ENCODE measurements at places on chromosomes 12 and 14. TPM values are rescaled to one million over a fixed set of nuclear protein-coding genes. Genes with fewer than 3 reads are reported as not detected.

GRCh38 chr12:65967696-65968095 lies 143.4 kb downstream of the HMGA2 start:
- no peak for DNase-seq

DNA sequence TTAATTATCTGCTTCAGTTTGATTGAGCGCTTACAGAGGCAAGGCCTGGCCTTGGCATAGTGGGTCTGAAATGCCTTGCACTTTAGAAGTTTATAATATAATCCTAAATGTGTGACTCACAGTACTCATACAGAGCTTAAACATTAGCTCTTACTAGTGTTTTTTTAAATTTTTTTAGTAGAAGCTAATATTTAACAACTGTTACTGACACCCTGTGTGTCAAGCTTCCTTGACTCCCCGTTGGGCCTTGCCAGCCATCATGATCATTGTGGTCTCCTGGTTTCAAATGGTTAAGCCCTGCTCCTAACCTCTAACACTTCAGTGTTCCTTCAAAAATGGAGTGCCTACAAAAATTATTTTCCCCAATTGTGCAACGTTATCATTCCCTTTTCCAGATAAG lies 126.9 kb downstream of the GALC start:
- no peak for DNase-seq

DNA sequence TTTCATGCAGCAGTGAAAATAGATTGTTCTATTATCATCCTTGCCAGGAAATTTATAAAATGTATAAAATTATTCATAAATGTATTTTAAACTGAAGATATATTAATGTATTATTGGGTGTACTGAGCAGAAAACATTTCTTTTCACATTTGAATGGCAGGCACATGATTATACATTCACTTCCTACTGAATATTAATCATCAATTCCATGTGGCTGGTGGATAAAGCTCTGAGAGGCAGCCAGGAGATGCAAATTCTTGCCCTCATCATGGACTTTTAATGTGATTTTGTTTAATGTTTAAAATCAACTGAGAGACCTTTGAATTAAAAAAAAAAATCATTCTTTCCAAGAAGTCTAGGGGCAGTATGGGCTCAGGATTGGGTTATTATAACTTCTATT lies 40.8 kb downstream of the ANO6 start:
- no peak for DNase-seq

DNA sequence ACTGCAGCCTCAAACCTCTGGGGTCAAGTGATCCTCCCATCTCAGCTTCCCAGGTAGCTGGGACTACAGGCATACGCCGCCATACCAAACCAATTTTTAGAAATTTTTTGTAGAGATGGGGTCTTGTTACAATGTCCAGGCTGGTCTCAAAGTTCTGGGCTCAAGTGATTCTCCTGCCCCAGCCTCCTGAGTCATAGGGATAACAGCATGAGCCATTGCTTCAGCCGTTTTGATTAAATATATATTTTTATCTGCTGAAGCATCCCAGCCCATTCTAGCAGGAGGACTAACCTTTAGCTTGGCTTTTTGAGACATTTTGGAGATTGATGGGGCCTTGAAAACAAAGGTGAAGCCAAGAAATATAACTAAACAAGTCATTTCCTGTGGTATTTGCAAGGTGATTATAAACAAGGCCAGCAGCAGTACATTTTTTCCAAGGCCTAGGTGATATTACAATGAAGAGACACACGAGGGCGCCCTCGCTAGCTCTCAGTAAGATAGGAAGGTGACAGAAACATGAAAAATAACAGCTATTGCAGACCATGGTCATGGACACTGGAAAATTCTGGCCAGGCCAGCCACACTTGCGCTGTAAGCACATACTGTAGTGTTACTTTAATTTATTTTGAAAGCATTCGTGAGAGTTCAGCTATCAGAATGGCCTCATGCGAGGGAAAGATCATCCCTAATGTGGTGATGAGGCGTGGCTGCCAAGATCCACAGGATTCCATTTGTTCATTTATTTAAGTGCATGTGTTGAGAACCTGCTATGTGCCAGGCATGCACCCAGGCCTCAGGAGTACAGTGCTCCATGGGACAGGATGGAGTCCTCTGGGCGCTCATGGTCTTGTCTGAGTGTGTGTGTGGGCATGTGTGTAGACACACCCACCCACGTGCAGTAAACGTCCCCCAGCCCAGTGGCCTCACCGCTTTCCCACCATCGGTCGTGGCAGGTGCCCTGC lies 63.5 kb downstream of the DGLUCY start:
- no peak for DNase-seq

- DNase-seq, result no peak
Observed at GRCh38 chr12:4277857-4278256, 4.3 kb downstream of the CCND2 start.

DNA sequence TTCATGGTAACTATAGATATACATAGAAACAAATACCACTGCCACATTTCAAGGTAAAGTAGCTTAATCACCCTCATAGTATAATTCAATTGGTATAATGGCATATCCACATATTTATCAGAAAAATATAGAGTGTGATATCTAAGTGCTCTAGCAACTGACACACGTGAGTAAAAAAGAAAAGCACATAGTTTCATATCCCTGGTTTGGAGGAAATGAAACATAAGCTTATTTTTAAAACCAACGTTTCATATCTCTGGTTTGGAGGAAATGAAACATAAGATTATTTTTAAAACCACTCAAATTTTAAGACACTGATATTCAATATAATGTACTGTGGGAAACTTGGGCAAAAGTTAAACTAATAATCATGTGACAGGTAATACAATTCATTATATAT lies 2.1 kb downstream of the OR6C70 start:
- no peak for DNase-seq

DNA sequence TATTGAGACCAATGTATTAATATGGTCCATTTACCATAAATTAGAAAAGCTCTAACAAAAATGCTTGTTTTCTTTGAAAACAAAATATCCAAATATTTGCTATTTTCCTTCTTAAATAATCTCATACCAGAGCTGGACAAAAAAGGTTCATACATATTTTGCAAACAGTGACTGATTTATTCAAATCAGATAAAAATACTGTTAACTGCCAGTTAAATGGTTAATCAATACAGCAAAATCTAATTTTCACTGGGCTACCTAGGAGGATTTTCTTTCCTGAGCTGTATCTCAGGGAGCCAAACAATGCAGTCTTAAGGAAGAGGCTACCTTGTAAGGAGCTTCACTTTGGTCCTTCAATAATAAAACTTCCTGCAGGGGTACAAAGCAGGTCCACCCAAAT lies 2.0 kb downstream of the FERMT2 start:
- DNase-seq, result no peak

GRCh38 chr14:93775158-93775557 lies 13.1 kb downstream of the PRIMA1 start:
- no peak for DNase-seq

DNA sequence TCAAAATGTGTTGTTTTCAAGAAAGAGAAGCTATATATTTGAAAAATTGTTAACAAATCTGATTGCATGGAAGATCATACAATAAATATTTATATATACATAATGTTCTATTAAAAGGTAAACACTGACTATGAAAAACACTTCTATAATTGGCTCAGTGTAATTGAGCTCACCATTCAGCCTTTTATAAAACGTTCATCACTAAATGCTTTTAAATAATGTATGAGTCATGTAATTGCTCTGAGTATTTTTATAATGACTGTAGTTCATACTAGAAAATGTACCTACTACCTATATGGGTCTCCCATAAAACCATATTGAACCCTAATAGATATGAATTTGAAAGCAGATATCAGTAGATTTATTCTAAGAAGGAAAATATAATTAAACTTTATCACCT lies 240.4 kb upstream of the MGAT4C start:
- no peak for DNase-seq

DNA sequence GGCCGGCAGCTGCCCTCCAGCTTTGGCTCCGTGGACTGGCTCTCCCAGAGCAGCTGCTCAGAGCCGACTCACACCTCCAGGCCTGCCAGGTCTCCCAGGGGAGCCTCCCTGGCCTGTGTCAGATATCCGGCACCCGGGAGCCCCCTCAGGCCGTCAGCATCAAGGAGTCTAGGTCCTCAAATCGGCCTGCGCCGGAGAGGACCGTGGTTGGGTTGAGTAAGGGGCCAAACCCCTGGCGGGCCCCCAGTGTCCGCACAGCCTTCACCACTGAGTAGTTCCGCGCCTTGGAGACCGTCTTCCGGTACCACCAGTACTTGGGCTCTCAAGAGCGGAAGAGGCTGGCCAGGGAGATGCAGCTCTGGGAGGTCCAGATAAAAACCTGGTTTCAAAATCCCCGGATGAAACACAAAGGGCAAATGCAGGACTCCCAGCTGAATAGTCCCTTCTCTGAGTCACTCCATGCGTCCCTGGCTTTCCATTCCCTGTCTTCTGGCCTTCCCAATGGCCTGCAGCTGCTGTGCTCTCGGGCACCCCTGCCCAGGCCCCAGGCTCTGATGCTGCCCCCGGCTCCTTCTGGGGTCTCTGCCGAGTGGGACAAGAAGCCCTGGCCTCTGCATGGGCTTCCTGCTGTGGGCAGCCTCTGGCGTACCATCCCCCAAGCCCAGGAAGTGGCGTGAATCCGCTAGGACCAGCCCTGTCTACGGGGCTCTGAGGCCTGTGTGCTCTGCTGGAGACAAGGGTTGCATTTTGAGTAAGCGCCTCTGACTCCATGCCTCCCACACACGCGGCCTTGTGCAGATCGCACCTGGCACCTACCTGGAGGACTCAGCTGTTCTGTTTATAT lies 245.1 kb upstream of the ATXN7L3B start:
- DNase-seq, result no peak

- no peak for DNase-seq
Observed at GRCh38 chr12:115849262-115849943, 428.1 kb downstream of the MED13L start.

GRCh38 chr14:34650786-34651584 lies 21.0 kb upstream of the SNX6 start:
- peak; percentile 22 for DNase-seq

GRCh38 chr12:71870416-71870815 lies 30.9 kb downstream of the TBC1D15 start:
- DNase-seq, result no peak

DNA sequence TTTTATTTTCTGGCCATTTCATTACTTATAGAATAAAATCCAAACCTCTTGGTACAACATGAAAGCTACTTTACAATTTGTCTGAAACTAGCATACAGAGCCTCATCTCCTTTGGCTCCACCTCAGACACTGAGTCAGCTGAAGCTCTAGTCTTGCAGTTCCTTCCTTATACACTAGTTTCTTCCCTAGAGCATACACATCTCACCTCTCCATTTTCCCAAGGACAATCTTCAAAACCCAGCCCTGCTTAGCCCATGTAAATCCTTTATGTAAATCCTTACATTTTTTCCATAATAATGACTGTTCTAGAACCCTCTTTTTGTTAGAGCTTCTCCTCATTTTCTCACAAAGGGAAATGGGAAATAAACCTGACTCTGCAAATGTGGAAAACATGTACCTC lies 463.4 kb downstream of the SLC16A7 start:
- DNase-seq, result no peak

DNA sequence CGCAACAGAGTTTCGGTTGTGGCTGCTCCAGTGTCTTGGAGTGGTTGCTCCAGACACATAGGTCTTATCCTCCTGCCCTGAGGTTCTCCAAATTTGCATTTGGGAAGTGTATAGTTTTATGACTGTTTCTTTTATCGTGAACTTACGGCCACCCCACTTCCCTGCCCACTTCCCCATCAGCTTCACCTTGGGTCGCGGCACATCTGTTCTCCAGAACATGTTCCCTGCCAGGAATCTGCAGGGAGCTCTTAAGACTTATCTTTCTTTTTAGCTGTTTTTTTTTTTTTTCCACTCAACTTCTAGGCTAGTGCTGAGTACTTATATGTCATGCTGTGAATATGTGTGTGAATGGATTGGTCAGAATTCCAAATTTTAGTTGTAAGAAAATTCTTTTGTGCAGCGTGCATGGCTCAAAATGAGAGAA lies 75.4 kb downstream of the ETV6 start:
- DNase-seq, result peak; percentile 46

DNA sequence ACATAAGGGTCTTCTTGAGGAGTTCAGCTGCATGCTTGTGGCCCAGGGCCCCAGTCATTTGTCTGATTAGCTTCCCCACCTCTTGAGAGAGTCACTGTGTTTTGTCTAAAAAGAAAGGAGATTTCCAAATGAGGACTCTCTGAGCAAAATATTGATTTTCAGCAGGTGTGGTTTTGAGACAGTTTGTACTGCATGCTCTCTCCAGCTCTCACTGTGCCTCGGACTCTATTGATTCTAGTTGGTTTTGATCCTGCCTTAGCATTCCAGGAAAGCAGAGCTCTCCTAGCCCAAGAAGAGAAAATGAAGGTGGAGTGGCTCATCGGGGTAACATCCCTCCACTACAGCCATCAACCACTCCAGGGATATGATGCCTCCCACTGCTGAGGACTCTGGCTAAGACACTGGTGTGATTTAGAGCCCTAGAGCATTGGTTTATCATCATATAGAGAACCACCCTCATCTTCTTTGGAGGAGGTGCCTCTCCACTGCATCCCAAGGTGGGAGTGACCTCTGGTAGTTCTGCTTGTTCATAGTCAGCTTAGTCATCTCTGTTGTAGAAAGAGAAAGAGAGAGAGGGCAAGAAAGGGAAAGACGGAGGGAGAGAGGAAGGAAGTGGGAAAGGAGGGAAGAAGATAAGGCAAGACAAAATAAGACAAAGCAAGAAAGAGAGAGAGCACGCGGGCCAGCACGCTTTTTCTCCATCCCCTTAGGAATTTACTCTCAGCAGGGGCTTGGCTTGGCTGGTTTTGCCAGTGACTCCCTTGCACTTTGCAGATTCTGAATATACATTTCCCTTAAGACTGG lies 365.6 kb downstream of the DPF3 start:
- DNase-seq, result no peak

DNA sequence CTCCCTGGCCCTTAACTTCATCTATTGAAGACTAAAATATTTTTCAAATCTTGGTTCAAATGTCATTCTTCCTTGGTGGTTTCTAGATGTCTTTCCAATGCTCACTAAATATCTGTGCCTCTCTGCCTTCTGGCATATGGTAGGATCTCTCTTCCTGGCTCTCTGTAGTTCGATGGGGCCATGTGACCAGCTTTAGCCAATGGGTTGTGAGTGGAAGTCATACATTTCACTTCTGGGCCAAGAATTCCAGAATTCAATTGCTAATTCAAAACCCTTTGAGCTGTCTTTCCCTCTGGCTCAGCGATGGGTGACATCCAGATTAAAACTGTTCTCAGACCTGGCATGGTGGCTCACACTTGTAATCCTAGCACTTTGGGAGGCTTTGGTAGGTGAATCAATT lies 25.8 kb upstream of the CTDSP2 start:
- DNase-seq, result no peak

DNA sequence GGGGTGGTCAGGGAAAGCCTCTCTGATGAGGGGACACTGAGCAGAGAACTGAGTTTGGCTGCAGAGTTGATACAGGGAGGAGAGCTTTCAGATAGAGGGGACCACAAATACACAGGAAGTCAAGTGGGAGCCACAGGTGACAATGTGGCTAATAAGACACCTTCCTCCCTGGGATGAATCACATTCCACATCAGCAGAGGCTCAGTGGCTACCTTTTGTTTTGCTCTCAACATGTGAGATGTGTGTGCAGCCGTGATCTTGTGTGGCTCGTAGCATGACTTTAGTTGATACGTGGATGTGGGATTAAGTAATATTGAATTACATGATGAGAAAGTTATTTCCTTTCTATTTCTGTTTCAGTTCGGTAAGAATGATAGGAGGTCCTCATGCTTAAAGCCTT lies 7.5 kb downstream of the CRADD start:
- no peak for DNase-seq

Gene MYH6
- 0.31 TPM for polyA plus RNA-seq

Gene AQP6
- polyA plus RNA-seq, result not detected

Gene CISTR
- not detected for polyA plus RNA-seq

Gene PIWIL1
- 0.12 TPM for polyA plus RNA-seq

Gene MYL2
- polyA plus RNA-seq, result not detected

Gene GALC
- 12.4 TPM for polyA plus RNA-seq

Gene PNN
- 77.1 TPM for polyA plus RNA-seq

Gene SYT10
- not detected for polyA plus RNA-seq

Gene MUCL1
- polyA plus RNA-seq, result not detected

Gene STRN3
- polyA plus RNA-seq, result 15.5 TPM
